ENCODE measurements at places on chromosomes 11 and 22. TPM values are rescaled to one million over a fixed set of nuclear protein-coding genes. Genes with fewer than 3 reads are reported as not detected.

DNA sequence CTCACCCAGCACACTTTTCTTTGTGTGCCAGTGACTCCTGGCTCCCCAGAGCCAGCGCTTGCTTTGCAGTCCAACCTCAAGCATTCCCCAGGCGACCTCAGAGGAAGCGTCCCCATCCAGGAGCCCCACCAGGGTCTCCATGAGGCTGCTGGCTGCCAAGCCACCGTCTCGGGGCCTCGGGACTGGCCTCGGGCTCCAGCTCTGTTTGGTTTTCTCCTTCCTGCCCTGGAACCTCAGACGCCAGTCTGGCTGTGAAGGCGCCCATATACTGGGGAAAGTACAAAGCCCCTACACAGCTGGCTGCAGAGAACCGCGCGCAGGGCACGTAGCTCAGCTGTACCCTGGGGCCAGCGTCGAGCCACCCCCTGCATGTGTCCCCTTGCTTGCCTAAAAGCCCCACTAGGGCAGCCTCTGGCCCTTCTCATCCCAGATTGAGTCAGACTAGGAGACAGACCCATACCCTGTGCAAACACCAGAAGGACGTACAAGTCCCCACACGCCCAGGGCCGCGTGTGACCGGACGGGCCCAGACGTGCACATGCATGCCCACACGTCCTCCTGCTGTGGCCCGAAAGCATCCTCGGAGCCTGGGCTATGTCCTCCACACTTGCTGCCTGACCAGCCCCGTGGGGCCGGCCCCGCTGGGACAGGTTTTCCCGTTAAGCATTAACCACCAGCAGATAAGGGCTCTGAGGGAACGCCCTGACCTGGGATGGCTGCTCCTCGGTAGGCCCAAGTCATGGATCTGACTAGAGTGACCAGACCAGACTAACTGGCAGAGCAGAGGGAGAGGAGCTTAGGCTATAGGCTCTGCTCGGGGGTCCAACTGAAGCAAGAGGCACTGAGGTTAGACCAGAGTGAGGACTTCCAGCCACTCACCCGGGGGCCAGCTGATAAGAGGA lies 4.2 kb upstream of the SYT8 start:
- H3K27ac ChIP-seq, result no peak overlapping the region
- H3K27me3 ChIP-seq, result no peaks in the 10 kb centered on the region
- peak; percentile 36 for DNase-seq
- no peaks in the 10 kb centered on the region for H3K4me1 ChIP-seq
- H3K4me3 ChIP-seq, result no peak overlapping the region

DNA sequence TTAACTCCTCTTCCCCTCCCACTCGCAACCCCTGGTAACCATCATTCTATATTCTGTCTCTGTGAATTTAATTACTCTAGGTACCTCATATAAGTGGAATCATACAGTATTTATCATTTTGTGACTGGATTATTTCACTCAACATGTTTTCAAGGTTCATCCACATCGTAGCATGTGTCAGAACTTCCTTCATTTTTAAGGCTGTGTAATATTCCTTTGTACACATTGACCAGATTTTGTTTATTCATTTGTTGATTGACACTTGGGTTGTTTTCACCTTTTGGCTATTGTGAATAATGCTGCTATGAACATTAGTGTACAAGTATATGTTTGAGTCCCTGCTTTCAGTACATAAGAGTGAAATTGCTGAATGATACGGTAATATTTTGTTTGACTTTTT lies 2.7 kb upstream of the GNB1L start:
- no peak overlapping the region for H3K27ac ChIP-seq
- no peaks in the 10 kb centered on the region for H3K36me3 ChIP-seq
- DNase-seq, result no peak
- H3K27me3 ChIP-seq, result no peaks in the 10 kb centered on the region

GRCh38 chr11:85947431-85948272 lies 92.5 kb downstream of the CCDC83 start:
- H3K27ac ChIP-seq, result no peak overlapping the region
- DNase-seq, result peak; percentile 45
- H3K27me3 ChIP-seq, result no peaks in the 10 kb centered on the region
- peaks cover 15% of the 10 kb centered on the region for H3K4me1 ChIP-seq
- H3K36me3 ChIP-seq, result no peaks in the 10 kb centered on the region

DNA sequence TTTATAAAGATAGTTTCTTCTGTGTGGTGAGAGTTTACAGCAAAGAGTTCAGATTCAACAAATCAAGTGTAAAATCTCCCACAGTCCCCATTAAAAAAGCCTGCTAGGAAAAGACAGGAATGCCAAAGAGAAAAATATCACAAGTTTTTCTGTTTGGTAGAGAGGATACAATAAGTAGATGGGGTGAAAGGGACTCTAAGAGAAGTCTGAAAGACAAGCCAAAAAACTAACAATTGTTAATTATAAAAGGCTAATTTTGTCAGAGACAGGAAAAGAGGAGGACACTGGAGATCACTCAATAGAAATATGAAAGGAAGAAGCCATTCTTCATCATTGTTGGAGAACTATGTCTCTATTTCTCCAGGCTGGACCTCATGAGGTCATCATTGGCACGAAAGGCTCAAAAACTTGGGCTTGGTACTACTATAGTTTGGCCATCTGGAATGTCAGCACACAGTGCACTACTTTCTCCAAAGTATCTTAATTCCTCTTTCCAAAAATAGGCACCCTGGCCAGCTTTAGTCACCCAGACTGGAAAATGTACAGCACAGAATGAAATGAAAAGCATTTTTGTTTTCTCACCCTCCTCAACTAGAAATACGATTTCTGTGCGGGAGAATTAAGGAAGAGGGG lies 531 bp upstream of the SOX6 start:
- no peaks in the 10 kb centered on the region for H3K4me1 ChIP-seq
- no peaks in the 10 kb centered on the region for H3K36me3 ChIP-seq
- no peak for DNase-seq
- no peak overlapping the region for H3K4me3 ChIP-seq

The RHOD gene
- not detected for total RNA-seq

- no peaks in the 10 kb centered on the region for H3K4me1 ChIP-seq
- no peaks in the 10 kb centered on the region for H3K36me3 ChIP-seq
- no peak overlapping the region for H3K4me3 ChIP-seq
- H3K27me3 ChIP-seq, result no peaks in the 10 kb centered on the region
- peak; percentile 71 for DNase-seq
Observed at GRCh38 chr11:84524422-84525051, 1102.6 kb downstream of the DLG2 start.

The GAL gene
- not detected for total RNA-seq

DNA sequence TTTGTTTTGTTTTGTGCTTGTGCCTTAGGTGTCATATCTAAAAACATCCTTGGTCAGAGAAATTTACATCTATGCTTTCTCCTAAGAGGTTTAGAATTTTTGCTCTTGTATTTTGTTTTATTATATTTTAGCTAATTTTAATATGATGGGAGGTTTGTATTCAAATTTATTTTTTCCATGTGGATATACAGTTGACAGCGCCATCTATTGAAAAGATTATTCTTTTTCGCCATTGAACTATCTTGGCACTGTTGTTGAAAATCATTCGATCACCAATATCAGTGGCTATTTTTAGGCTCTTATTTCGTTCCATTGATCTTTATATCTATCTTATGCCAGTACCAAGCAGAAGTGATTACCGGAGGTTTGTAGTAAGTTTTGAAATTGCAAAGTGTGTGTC lies 510.3 kb downstream of the BRD1 start:
- no peak overlapping the region for H3K27ac ChIP-seq
- no peak overlapping the region for H3K4me3 ChIP-seq
- no peaks in the 10 kb centered on the region for H3K27me3 ChIP-seq
- no peak for DNase-seq

Measured in Karpas-422 (cell line).